ENCODE measurements at places on chromosomes 5 and 9. TPM values are rescaled to one million over a fixed set of nuclear protein-coding genes. Genes with fewer than 3 reads are reported as not detected.

BHMT2 gene
- total RNA-seq = 1.3 TPM

ZFP62 gene
- 27.3 TPM for total RNA-seq

INSYN2B gene
- 0.81 TPM for total RNA-seq

TMEM38B gene
- total RNA-seq = 6.3 TPM

PCSK5 gene
- total RNA-seq = 2.5 TPM

GNA14 gene
- total RNA-seq = 2.6 TPM

ADAMTSL2 gene
- under 0.01 TPM for total RNA-seq

SPEF2 gene
- total RNA-seq = 0.63 TPM

PRRC1 gene
- total RNA-seq = 82.9 TPM

STC2 gene
- 6.6 TPM for total RNA-seq

DMGDH gene
- total RNA-seq = 0.50 TPM

LCN6 gene
- not detected for total RNA-seq

GLRA1 gene
- total RNA-seq = not detected

ARID3C gene
- not detected for total RNA-seq

NPR2 gene
- total RNA-seq = 4.1 TPM

MELK gene
- total RNA-seq = 23.6 TPM

SOHLH1 gene
- not detected for total RNA-seq

HAPLN1 gene
- total RNA-seq = under 0.01 TPM

TENT4A gene
- total RNA-seq = 8.7 TPM

PITX1 gene
- not detected for total RNA-seq

SPINK5 gene
- total RNA-seq = 0.06 TPM

FGFR4 gene
- total RNA-seq = 3.6 TPM

CCL27 gene
- 0.16 TPM for total RNA-seq

RAPGEF6 gene
- total RNA-seq = 44.7 TPM

AGTPBP1 gene
- total RNA-seq = 17.0 TPM

CAMK2A gene
- not detected for total RNA-seq

FBN2 gene
- 5.7 TPM for total RNA-seq

CDHR2 gene
- under 0.01 TPM for total RNA-seq

CARTPT gene
- not detected for total RNA-seq

MZB1 gene
- total RNA-seq = 0.16 TPM

Measured in bladder microvascular endothelial cell (primary cell).